GM12892 (cell line): ENCODE measurements at places on chromosomes 6 and 20.
A peak's percentile ranks its signal among the peaks of the same experiment; 100 is the strongest.

DNA sequence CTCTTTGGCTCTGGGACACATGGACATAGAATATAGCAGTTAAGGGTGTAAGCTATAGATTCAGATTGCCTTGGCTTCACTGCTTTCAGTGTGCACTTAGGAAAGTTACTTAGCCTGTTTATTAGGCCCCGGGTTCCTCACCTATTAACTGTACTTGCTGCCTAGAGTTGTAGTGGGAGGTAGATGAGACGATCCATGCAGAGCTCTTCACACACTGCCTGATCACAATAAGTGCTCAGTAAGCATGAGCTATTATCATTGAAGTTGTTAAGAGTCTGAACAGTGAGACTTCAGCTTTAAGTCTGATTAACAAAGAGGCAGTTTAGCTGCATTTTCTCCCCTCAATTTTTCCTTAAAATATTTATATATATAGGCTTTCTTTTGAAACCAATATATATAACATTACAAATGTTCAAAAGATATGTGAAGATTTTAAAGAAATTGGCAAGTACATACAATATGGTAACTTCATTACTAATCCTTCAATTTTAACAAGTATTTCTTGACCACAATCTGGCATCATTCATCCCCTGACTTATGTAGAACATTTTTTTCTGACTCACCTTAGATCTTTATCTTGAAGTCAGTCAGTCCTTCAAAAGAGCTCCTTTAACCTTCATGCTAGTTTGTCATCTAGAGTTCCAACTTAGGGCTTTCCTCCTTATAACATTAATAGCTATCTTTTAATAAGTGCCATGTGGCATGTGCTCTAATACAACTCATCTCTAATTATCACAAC, 20.5 kb upstream of the SUPT3H start:
- no peak for DNase-seq

DNA sequence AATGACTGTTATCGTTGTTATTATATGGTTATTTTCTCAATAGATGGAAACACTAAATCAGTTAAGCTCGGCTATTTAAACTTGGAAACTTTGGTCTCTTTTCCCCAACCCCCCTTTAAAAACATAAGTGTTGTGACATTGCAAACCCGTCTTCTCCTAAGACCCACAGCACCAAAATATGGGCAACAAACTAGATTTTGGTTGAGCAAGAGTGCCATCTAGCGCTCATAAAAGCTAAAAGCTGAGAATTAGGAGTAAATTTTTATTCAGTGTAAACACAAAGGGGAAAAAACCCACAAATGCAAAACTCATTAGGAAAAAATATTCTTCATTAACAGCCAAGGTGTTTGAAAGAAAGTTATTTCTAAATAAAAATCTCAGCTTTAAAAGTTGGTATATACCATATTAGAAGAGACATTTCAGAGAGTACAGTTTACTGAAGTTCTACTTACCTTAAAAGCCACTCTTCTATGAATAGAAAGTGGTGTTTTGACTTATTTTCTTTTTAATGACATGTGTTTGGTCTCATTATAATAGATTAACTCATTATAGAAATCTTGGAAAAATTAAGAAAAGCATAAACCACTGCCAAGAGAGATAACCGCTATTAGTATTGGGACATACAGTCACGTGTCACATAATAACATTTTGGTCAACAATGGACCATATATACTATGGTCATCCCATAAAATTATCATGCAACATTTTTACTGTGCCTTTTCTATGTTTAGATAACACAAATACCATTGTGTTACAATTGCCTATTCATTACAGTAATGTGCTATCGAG, 21.1 kb downstream of the SESN1 start:
- no peak for DNase-seq

GRCh38 chr6:26044140-26045064, 42.8 kb upstream of the HFE start:
- no peak for DNase-seq

- no peak for DNase-seq
Observed at GRCh38 chr20:59575216-59575615, 29.1 kb upstream of the PHACTR3 start.

DNA sequence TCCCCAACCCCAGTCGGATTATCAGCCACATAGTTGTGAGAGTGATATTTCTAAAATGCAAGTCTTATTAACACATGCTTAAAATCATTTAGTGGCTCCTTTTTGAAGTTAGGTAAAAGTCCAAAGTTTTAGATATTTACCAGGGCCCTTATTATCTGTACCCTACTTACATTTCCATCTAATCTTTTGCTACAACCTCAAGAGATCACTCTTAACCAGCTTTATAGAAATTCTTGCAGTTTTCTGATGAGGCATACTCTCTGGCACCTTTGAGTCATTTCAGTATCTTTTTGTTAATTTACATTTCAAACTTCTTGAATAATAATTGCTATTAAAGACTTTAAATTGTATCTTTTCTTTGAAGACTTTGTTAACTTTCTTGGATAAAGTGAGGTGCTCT, 453.3 kb downstream of the RFPL4B start:
- no peak for DNase-seq

GRCh38 chr6:152783217-152783878, 32.8 kb downstream of the VIP start:
- no peak for DNase-seq

- no peak for DNase-seq
Observed at GRCh38 chr20:44963325-44964215, 2.7 kb upstream of the STK4 start.

DNA sequence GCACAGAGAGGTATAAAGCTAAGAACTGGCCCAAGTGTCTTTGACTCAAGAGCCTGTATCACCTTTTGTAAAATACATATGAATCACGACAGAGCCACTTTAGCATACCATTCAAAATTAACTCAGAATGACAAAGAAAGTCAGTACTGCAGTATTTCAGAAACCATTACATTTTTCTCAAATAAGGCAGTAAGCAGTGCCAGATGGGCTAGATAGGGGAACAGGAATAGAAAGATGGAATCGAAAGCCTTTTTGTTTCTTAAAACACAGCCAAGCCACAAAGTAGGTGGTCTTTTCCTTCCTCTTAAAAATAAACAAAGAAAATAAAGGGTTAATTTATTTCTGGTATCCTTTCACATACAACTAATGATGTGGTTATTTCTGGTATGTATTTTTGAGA, 10.3 kb downstream of the CLDN20 start:
- DNase-seq, result no peak

DNA sequence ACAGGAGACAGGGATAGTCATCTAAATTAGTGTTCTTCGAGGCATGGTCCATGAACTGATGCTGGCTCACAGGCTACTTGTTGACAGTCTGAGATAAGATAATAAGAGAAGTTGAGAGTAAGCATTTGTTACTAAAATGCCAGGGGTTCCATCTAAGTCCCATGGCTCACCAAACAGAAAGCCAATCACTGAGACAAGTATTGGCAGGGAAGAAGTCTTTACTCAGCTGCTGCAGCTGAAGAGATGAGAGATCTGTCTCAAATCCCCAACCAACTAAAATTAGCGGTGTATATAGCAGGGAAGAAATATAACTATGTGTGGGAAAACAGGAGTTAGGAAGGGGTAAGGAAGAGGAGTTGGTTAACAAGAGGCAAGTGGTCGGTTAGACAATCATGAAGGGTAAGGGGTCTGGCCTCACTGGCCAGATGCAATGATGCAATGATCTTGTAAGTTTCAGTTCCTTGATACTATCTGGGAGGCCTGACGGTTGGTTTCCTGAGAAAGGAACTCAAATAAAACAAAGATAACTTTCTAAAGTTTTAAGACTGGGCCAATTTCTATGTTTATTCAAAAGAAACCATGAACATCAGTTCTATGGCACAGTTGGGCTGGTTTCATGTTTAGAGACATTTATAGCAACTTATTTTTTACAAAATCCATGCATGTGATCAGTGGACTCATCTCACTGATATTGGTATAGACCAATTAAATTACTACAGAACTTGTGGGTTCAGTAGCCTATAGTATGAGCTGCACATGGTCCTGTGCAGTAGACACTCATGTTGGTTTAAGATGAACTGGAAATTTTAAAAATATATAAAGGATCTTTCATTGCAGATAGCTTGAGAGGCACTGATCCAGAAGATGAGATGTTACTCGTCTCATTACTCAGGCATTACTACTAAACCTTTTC, 9.9 kb upstream of the HEBP2 start:
- no peak for DNase-seq

- DNase-seq, result no peak
Observed at GRCh38 chr6:48628316-48628715, 517.3 kb upstream of the PTCHD4 start.

- DNase-seq, result no peak
Observed at GRCh38 chr6:150198532-150198931, 55.7 kb downstream of the PPP1R14C start.

DNA sequence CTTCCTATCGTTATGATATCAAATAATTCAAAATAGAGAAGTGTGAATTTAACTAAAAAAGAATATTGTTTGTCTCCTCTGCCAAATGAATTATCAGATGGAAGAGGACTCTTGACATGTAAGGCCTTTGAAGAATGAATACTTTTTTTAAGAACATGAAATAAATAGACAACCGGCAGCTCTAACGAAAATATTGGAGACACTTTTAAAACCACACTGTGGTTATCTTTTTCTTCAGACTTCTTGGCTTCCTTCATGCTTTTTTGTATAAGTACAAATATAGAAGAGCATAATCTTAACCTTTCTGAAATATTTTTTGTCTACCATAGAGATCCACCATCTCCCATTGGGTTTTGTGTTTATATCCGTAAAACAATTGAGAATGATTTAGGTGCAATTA, 115.2 kb upstream of the SCGN start:
- DNase-seq, result no peak

DNA sequence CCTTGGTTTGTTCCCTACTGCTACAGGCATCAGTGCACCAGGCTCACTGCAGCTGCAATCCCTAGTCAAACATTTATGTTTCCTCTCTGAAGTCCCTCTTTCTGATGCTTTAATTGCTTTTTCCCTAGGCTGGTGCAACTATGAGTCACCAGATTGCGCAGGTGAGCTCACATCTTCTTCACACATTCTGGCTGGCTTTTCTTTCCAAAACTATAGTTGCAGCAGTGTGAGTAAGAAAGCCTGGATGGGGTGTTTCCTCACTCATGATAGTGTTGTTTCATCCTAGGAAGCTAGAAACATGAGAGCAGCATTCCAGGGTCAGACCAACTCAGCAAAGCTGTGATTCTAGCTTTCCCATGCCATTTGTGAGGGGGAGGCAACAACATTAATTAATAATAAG, 296.4 kb downstream of the PAX1 start:
- no peak for DNase-seq

GRCh38 chr20:36408219-36408618, 102.1 kb downstream of the DLGAP4 start:
- no peak for DNase-seq

DNA sequence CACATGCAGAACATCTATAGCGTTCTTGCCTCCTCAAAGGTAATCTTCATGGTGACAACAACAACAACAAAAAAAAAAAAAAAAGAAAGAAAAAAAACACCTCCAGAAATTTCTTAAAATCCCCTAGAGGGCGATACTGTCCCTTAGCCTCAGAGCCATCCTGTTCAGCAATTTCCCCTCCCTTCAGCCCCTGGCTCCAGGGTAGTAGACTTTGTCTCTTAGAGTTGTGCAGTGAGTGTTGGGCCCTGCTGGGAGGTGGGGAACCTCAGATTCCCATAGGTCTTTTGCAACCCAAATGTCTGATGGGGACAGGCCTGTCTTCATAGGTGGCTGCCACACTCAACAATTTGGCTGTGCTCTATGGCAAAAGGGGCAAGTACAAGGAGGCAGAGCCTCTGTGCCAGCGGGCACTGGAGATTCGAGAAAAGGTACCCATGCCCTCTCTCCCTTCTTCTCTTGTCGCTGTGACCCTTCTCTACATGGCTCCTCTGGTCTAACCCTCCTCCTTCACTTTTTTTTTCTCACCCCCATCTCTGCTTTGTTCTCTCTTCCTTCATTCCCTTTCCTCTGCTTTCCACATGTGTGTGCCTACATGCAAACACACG, 6.0 kb upstream of the PTK7 start:
- DNase-seq, result peak; percentile 61

DNA sequence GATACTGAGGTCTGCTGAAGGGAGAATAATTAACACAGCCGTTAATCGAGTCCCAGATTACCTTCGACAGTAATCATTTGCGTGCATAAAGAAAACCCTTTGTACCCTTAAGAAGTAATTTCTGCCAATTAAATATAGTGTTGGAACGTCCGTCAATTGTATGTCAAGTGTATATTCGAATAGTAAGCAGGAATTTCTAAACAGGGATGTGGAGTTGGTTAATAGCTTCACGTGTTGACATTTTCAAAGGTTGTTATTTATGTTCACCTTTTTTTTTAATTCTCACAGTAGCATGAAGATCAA, 798 bp upstream of the SNAP91 start:
- no peak for DNase-seq

DNA sequence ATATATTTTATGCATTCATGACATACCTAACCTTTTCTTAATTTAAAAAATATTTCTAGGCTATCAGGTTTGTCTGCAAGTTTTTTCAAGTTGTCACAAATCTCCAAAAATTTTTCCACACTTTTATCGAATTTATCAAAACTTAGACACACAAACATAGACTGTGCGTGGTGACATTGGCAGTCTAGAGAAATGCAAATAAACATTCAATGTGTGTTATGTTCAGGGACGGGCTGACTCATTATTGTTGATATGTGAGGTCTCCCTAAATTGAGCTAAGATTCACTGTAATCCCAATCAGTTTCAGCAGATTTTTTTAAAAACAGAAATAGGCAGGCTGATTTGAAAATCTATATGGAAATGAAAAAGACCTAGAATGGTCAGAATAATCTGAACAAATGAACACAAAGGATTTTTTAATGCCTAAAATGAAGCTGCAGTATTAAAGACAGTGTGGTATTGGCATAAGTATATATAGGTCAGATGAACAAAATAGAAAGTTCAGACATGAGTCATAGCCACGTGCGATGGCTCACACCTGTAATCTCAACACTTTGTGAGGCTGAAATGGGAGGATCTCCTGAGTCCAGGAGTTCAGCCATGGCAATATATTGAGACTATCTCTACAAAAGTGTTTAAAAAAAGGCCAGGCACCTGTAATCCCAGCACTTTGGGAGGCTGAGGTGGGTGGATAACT, 19.2 kb downstream of the BLTP3A start:
- no peak for DNase-seq

DNA sequence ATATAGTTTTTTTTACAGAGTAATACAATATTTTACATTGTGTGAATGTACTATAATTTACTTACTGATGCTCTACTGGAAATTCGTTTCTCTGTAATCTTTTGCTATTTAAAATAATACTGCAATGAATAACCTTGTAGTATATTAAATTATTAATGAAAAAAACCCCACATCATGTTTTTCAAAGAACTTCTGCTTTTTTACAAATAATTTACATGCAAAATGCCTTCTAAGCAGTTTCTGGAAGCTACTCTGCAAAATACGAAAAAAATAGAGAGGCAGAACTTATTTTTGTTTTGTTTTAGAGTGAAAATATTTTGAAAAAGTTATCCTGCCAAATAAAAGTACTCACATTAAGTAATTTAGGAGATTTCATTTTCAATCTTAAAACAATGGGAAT, 165.8 kb upstream of the SIM1 start:
- DNase-seq, result no peak

GRCh38 chr20:56855708-56856107, 226.6 kb downstream of the TFAP2C start:
- DNase-seq, result no peak

- DNase-seq, result no peak
Observed at GRCh38 chr20:63188159-63188442, 27.8 kb downstream of the YTHDF1 start.

- peak; percentile 61 for DNase-seq
Observed at GRCh38 chr6:16305246-16305725, 66.9 kb downstream of the GMPR start.

- no peak for DNase-seq
Observed at GRCh38 chr20:31685853-31686643, 36.6 kb downstream of the BCL2L1 start.
